ENCODE measurements at places on chromosomes 16 and 17.

DNA sequence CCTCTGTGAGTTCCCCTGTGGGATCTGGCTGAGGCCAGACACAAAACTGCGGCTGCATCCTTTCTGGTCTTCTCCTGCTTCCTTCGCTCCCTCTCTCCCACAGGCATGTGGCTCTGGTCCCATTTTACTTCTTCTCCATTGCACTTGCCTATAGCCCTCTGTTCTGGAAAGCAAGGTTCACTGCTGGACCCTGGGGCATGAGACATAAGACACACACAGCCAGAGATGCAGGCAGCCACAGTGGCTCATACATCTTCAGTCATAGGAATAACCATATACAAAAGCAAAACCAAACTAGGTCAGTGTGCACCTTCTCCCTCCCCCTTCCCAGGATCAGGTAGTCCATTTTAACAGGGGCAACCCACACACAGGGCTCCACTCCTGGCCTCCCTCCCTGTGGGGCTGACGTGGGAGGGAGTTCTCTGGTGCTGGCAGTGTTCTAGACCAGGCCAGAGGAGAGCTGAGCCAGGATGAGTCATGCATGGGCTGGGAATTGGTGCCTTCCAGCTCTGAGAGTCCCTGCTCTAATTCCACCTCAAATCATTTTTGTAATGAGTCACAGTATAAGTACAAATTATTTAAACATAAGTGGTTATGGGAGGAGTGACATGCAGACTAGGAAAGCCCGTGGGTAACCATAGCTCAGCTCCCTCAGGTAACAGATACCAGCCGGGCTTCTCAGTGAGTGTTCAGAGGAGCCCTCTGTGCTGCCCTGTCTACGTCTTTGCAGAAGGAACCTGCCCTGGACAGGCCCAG lies 58.0 kb downstream of the ASIC2 start:
- DNase-seq = no peak

DNA sequence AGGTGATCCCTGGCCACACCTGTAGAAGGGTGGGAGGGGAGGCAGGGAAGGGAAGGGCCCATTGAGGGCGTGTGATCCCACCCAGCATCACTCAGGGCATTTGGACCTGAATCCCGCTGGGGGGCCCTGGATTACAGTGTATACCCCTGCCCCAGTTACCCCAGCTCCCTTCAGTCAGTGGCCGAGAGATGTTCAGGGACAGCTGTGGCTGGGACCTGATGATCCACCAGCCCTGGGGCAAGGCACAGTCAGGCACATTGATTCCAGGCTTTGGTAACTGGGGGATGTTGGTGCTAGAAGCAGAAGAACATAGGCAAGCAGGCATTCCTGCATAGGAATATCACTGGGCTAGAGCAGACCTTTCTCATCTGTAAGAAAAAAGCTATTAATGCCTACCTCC lies 170.3 kb downstream of the FOXL1 start:
- no peak for DNase-seq

GRCh38 chr16:6381896-6382295 lies 950.7 kb upstream of the RBFOX1 start:
- no peak for DNase-seq

GRCh38 chr17:80274331-80274730 lies 13.7 kb downstream of the RNF213 start:
- no peak for DNase-seq

GRCh38 chr17:79065105-79065670 lies 9.4 kb upstream of the ENGASE start:
- DNase-seq = peak; percentile 59

DNA sequence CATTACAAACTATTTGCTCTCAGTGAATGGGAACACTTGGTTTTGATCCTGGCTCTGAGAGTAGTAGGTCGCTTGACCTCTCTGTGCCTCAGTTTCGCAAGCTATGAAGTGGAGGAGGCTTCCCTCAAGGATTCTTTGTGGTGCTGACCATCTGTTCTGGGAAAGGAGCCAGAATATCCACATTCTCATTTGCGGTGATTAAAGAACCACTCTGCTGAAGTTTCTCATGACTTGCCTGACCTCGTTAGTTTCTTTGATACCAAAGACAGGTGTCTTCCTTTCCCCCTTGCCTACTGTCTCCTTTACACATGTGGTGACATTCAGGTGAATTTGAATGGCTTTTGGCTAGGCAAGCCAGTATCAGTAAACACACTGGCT lies 116.0 kb downstream of the SNX29 start:
- DNase-seq = no peak

- DNase-seq = no peak
These were observed 51.0 kb downstream of the BANP start for GRCh38 chr16:88002211-88002610.

DNA sequence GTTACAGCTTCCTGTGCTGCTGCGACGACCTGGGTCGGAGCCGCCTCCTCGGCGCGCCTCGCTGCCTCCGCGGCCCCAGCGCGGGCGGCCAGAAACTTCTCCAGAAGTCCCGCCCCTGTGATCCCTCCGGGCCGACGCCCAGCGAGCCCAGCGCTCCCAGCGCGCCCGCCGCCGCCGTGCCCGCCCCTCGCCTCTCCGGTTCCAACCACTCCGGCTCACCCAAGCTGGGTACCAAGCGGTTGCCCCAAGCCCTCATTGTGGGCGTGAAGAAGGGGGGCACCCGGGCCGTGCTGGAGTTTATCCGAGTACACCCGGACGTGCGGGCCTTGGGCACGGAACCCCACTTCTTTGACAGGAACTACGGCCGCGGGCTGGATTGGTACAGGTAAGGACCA lies 746 bp downstream of the HS3ST2 start:
- DNase-seq = no peak

- DNase-seq = no peak
These were observed 103.1 kb upstream of the FA2H start for GRCh38 chr16:74877706-74878105.

GRCh38 chr16:1584926-1585484 lies 26.9 kb downstream of the IFT140 start:
- no peak for DNase-seq

GRCh38 chr17:27498615-27499309 lies 42.5 kb downstream of the KSR1 start:
- DNase-seq = no peak

DNA sequence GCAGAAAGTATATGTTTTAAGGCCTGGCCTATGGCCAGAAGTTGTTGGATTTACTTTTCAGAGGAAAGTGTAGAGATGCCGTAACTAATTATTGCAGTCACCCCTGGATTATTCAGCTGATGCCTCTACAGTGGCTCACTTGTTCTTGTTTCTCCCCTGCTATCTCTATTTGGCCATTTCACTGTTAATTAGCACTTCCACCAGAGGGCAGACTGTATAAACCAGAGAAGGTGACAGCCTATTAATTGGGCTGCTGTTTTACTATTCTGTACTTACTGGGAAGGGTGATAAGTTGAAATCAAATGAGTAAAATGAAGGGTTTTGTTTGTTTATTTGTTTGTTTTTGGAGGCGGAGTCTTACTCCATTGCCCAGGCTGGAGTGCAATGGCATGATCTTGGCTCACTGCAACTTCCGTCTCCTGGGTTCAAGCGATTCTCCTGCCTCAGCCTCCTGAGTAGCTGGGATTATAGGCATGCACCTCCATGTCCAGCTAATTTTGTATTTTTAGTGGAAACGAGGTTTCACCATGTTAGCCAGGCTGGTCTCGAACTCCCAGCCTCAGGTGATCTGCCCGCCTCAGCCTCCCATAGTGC lies 66.0 kb downstream of the CDK12 start:
- DNase-seq = peak; percentile 54

GRCh38 chr16:12902511-12903372 lies 1.3 kb downstream of the SHISA9 start:
- no peak for DNase-seq

GRCh38 chr17:46769531-46770438 lies 48.7 kb downstream of the WNT3 start:
- DNase-seq = no peak

GRCh38 chr16:22317001-22317530 lies 19.9 kb downstream of the POLR3E start:
- no peak for DNase-seq

DNA sequence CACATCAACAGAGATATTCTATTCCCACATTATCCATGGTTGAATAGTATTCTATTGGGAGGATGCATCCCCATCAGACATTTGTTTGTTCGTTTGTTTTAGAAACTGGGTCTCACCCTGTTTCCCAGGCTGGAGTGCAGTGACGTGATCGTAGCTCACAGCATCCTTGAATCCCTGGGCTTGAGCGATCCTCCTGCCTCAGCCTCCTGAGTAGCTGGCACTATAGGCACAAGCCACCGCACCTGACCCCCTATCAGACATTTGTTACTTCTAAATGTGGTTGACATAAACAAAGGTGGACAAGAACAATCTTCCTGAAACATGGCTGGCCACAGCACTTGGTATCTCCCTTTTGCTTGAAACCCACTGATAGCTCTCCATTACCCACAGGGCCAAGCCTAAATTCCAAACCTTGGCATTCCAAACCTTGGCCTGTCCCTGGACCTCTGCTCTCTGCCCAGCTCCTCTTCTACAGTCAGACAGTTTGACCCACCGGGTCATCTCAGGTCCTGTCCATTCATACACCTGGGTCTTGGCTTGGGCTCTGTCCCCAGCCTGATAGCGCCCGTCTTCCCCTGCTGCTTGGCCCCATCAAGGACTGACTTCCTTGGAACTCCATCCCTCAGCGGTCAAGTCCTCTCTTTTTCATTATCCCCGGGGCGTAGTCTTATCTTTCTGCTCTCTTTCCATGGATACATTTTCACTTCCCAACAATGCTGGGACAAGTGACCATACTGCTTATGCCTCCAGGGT lies 1.5 kb upstream of the PRR29 start:
- DNase-seq = no peak

- DNase-seq = no peak
These were observed 78.5 kb downstream of the ZZEF1 start for GRCh38 chr17:4064366-4064765.

DNA sequence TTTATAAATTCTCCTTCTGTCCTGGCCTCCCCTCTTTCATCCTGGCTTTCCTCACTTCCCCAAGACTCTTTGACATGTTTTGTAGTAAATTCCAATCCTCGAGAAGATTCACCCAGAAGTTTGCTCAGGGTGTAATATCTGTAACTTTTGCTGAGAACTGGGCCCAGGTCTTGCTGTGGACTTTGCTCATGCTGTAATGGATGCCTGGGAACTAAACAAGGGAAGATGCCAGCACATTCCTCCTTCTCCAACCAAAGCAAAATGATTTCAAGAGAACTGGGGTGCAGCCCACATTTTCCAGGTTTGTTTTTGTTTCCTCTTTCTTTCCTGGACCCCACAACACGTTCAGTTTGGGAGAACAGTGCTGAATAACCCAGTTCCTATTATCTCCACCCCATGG lies 6.6 kb upstream of the SALL1 start:
- no peak for DNase-seq
